ENCODE measurements at places on chromosomes 2 and 18. TPM values are rescaled to one million over a fixed set of nuclear protein-coding genes. Genes with fewer than 3 reads are reported as not detected.

The ZNF385B gene
- 2.9 TPM for total RNA-seq

The OXER1 gene
- total RNA-seq: 1.3 TPM

The LBX2 gene
- 0.55 TPM for total RNA-seq

The MYOM1 gene
- 0.78 TPM for total RNA-seq

The EN1 gene
- not detected for total RNA-seq

DNA sequence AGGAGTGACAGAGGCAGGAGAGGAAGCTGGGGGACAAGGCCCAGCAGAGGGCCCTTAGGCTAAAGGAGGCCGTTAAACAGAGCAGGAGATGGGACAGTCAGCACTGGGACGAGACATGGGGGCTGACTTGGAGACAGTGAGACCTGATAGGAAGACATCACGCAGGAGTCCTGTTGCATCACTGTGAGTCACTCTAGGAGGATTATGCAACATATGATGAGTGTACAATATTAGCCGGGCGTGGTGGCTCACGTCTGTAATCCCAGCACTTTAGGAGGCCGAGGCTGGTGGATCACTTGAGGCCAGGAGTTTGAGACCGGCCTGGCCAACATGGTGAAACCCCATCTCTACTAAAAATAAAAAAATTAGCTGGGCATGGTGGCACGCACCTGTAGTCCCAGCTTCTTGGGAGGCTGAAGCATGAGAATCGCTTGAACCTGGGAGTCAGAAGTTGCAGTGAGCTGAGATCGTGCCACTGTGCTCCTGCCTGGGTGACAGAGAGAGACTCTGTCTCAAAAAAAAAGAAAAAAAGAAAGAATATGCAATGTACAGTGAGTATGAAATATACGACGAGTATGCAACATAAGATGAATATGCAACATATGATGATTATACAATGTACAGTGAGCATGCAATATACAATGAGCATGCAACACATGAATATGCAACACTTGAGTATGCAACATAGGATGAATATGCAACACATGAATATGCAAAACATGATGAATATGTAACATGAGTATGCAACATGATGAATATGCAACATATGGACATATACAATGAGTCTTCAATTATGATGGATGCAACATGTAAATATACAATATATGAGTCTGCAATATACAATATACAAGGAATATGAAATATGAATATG lies 83.3 kb upstream of the ID2 start:
- H3K4me3 ChIP-seq: no peak overlapping the region
- H3K27me3 ChIP-seq: no peaks in the 10 kb centered on the region
- H3K4me1 ChIP-seq: no peaks in the 10 kb centered on the region
- no peaks in the 10 kb centered on the region for H3K36me3 ChIP-seq
- no peak for DNase-seq
- H3K27ac ChIP-seq: no peak overlapping the region

GRCh38 chr2:131103165-131103564 lies 2.0 kb upstream of the PLEKHB2 start:
- H3K27me3 ChIP-seq: no peaks in the 10 kb centered on the region
- no peak overlapping the region for H3K4me3 ChIP-seq
- no peak for DNase-seq

DNA sequence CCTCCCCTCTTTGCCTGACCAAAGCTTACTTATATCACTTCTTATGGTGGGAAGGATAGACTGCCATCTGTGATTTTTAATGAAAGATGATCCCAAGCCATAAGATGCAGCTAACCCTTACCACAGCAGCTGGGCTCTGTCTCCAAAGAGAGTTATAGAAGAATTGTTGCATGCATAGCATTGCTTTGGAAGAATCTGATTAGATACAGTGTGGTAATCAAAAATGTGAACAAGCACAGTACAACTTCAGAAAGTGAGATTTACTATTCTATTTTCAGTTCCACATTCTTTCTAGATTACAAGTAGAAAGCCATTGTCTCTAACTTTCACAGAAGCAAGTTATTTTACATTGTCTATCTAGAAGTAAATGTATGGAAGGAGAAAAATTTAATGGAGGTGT lies 129.0 kb upstream of the ACVR2A start:
- H3K36me3 ChIP-seq: no peaks in the 10 kb centered on the region
- H3K27me3 ChIP-seq: no peaks in the 10 kb centered on the region
- H3K4me1 ChIP-seq: no peaks in the 10 kb centered on the region
- H3K4me3 ChIP-seq: no peak overlapping the region
- no peak for DNase-seq
- H3K27ac ChIP-seq: no peak overlapping the region

GRCh38 chr2:18915227-18915626 lies 325.9 kb upstream of the NT5C1B start:
- H3K27me3 ChIP-seq: no peaks in the 10 kb centered on the region
- H3K4me1 ChIP-seq: no peaks in the 10 kb centered on the region
- H3K4me3 ChIP-seq: no peak overlapping the region
- no peaks in the 10 kb centered on the region for H3K36me3 ChIP-seq
- H3K27ac ChIP-seq: no peak overlapping the region
- no peak for DNase-seq

DNA sequence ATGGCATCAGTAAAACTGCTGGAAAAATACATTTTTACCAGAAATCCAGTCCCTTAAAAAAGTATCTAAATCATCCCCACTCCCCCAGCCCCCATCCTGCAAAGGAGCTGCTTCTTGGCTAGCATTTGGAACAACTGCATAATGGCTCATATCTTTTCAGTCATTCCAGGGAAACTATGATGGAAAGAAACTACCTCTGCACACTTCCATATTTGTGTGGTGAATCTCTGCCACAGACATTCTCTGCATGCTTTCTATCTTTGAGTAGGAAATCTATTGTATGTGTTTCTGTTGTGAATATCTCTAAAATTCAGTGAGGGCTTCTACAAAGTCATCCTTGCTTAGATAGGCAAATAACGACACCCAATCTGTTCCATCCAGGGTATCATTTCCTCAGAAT lies 632.3 kb downstream of the LRP1B start:
- DNase-seq: no peak
- H3K27ac ChIP-seq: no peak overlapping the region
- no peaks in the 10 kb centered on the region for H3K36me3 ChIP-seq
- H3K4me1 ChIP-seq: no peaks in the 10 kb centered on the region
- H3K27me3 ChIP-seq: no peaks in the 10 kb centered on the region

DNA sequence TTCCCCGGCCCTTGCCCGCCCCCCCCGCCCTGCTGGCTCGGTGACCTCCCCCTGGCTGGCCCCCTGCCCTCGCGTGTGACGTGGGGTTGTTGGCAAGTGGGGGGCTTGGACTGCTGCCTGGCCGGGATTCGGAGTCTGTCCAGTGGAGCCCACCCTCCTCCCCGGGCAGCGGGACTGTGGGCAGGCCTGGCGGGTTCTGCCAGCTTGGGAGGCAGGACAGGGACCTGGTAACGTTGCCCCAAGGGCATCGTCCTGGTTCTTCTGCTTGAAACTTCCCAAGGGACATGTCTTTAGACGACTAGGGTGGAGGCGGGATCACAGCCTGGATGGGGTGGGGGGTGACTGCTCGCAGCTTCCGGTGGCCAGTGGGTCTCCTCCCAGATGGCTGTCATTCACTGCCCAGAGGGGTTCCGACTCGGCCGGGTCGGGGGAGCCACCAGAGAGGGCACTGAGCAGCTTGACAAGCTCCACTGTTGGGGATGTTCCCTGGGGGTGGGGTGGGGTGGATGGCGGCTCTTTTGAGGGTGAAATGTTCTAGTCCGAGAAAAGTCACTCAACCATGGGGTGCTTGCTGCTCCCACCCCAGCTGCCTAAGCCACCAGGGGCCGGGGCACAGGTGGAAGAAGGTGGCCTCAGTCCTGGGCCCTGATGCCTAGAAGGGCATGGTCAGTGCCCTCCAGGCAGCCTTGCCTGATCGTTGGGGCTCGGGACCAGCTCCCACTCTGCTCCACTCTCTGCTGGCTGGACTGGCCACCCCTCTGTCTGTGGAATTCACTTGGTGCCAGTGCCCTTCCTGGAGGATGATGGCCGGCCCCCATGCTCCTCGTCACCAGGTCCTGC lies 4.3 kb upstream of the HS6ST1 start:
- no peak overlapping the region for H3K27ac ChIP-seq
- peaks cover 2% of the 10 kb centered on the region for H3K4me1 ChIP-seq
- peaks cover 23% of the 10 kb centered on the region for H3K27me3 ChIP-seq
- H3K36me3 ChIP-seq: no peaks in the 10 kb centered on the region
- peak; percentile 59 for DNase-seq

DNA sequence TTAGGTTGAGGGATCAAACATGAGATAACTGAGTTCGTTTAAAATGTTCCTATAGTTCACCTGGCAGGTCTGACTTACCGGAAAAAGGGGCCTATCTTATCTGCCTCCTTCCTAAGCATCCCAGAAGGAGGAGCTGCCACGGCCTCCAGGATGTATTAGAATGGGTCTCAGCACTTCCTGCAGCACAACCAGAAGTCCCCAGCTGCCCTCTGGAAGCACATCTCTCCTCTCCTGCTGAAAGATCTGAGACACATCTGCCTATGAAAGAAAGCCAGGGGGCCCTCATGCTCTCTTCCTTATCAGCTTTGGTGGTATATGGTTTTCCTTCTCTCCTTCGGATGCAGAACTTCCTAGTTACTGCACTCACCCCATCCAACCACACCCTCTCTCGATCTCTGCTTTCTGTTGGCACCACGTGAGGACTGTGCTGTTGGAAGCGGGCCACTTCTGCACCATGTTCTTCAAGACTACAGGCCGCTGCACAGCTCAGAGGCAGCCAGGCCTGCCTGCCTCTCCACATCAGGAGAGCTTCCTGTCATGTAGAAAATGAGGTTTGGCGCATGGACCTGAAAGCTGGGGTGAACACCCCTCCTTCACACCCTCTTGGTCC lies 6.5 kb downstream of the IGFBP5 start:
- DNase-seq: no peak
- peaks cover 14% of the 10 kb centered on the region for H3K27me3 ChIP-seq
- H3K36me3 ChIP-seq: no peaks in the 10 kb centered on the region

DNA sequence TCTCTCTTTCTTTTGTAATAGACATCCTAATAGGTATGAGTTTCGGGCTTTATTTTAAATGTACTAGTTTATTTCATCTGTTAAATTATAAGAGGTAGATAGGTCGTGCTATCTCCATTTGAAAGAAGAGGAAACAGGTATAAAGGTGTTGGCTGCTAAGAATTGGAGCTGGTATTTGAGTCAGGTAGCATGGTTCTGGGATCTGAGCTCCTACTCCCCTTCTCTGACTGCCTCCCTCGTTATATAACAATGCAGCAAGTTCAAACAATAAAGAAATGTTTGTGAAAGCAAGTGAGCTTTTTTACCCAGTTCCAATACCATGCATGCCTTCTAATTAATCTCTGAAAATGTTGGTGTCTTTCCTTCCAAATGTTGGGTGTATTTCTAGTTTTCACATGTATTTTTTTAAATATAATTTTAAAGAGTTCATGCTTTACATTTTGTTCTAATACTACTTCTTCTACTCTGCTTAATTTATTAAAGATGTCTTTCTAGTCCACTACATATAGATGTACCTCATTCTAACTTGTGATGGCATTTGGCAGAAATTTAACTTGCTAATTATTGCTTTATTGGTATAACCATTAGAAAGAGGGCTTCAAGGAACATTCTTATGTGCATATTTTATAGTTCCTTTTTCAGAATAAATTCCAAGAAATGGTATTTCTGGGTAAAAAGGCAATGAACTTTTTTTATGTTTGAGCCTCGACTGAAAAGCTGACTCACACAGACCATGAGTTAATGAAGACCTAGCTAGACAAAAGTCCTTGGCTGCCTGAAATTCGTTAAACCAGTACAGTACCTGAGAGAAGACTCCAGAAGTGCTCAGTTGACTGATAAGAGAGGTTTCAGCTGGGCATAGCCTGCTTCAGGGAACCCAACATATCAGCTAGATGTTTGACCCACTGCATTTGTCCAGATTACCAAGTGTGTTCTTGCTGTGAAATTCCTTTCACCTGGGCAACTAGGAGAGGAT lies 133.5 kb downstream of the CERS6 start:
- H3K4me1 ChIP-seq: peaks cover 3% of the 10 kb centered on the region
- no peak overlapping the region for H3K4me3 ChIP-seq
- no peaks in the 10 kb centered on the region for H3K36me3 ChIP-seq
- no peak for DNase-seq
- no peak overlapping the region for H3K27ac ChIP-seq
- H3K27me3 ChIP-seq: no peaks in the 10 kb centered on the region

- no peaks in the 10 kb centered on the region for H3K36me3 ChIP-seq
- DNase-seq: no peak
- no peak overlapping the region for H3K27ac ChIP-seq
- H3K27me3 ChIP-seq: no peaks in the 10 kb centered on the region
Observed at GRCh38 chr18:74316257-74317170, 875 bp downstream of the C18orf63 start.

DNA sequence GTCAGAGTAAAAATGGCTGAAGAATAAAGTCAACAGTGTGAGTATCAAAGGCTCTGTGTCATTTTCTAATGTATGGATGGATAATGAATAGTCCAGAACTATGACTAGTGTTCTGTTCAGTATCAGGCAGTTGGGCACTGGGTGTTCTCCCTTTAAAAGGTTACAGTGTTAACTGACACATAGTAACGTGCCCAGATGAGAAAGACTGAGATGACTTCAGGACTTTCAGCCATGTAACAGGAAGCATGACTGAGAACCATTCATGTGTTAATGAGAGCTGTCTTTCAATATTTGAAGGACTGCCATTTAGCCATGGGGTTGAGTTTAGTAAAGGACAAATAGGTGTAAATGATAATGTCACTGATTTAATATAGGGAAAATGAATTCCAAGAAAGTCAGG lies 187.1 kb downstream of the GULP1 start:
- no peaks in the 10 kb centered on the region for H3K36me3 ChIP-seq
- no peak overlapping the region for H3K27ac ChIP-seq

GRCh38 chr2:118177884-118178283 lies 89.6 kb downstream of the INSIG2 start:
- DNase-seq: no peak
- H3K36me3 ChIP-seq: no peaks in the 10 kb centered on the region
- no peaks in the 10 kb centered on the region for H3K27me3 ChIP-seq
- H3K4me1 ChIP-seq: no peaks in the 10 kb centered on the region
- no peak overlapping the region for H3K4me3 ChIP-seq

DNA sequence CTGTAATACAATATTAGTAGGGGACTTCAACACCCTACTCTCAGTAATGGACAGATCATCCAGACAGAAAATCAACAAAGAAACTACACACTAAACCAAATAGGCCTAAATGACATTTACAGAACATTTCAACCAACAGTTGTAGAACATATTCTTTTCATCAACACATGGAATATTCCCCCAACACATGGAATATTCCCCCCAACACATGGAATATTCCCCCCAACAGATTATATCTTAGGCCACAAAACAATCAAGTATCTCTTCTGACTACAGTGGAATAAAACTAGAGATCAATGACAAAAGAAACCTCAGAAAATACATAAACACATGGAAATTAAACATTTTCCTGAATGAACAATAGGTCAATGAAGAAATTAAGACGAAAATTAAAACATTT lies 187.2 kb upstream of the RBBP8 start:
- H3K4me1 ChIP-seq: no peaks in the 10 kb centered on the region
- no peaks in the 10 kb centered on the region for H3K27me3 ChIP-seq
- no peaks in the 10 kb centered on the region for H3K36me3 ChIP-seq
- no peak overlapping the region for H3K27ac ChIP-seq
- no peak for DNase-seq

DNA sequence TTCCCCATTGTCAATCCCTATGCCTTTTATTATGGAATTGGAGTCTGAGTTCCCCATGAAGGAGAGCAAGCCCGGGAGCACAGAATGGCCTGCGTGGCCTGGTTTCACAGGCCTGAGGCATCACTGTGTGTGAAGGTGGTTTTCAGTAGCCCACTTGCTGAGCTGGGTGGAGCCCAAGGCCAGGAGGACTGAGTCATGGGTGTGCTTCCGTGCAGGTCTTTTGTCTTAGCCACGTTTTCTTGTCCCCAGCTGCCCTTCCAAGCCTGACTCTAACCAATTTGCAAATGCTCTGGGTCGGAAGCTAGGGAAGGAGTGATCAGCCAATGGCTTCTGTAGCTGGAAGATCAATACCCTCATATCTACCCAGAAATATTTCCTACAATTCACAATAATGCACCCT lies 119.2 kb downstream of the MAPK4 start:
- no peaks in the 10 kb centered on the region for H3K4me1 ChIP-seq
- DNase-seq: no peak
- no peaks in the 10 kb centered on the region for H3K36me3 ChIP-seq
